Right hindlimb (tissue), 1 donor: ENCODE measurements at places on chromosomes 2 and 18.

DNA sequence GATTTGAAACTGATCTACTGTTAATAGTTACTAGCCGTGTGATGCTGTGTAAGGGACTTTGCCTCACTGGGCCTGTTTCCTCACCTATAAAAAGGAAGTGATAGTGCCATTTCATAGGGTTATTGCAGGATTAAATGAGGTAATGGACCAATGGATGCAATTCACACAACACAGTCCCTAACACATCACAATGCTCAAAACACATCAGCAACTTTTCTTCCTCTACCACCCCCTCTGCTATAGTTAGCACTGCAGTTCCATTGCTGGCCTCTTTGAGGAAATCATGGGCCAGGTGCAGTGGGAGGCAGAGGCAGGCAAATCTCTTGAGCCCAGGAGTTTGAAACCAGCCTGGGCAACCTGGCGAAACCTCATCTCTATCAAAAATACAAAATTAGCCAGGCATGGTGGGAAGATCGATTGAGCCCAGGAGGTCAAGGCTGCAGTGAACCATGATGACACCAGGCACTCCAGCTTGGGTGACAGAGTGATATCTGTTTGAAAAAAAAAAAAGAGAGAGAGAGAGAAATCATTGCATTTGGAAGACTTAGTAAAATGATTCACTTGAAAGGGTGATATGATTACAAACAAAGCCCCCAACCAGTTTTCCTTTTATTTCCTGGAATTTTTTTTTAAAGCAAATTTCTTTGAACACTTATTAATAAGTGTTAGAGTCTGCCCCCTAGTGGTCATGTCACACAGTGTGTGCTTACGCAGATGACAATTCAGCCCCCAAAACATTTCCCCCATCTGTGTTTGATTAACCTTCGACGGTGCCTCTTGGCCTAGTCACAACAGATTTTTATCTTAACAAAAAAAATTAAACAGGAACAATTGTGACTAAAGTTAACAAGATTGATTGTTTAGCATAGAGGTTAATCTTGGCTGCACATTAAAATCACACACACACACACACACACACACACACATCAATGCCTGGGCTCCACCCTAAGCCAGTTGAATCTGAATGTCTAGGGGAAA, 88.6 kb upstream of the BCL11A start:
- DNase-seq = no peak

GRCh38 chr2:109256921-109257320, 127.9 kb downstream of the SH3RF3 start:
- DNase-seq = no peak

DNA sequence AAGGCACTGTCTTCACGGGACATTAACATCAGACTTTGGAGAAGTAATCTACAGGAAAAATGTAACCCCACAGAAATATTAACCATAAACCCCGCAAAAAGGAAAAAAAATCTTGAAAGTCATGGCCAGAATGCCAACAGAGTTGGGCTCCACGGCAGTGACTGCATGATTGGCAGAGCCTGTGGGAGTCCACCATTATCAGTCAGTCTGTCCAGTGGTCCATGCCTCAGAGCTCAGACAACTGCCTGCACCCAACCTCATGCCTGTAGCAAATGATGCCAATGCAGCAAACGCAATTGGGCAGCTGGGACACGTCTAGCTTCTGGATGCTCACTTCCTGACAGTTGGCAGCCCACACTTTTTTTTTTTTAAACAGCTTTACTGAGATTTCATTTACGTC, 5.1 kb upstream of the PPIG start:
- DNase-seq = no peak

DNA sequence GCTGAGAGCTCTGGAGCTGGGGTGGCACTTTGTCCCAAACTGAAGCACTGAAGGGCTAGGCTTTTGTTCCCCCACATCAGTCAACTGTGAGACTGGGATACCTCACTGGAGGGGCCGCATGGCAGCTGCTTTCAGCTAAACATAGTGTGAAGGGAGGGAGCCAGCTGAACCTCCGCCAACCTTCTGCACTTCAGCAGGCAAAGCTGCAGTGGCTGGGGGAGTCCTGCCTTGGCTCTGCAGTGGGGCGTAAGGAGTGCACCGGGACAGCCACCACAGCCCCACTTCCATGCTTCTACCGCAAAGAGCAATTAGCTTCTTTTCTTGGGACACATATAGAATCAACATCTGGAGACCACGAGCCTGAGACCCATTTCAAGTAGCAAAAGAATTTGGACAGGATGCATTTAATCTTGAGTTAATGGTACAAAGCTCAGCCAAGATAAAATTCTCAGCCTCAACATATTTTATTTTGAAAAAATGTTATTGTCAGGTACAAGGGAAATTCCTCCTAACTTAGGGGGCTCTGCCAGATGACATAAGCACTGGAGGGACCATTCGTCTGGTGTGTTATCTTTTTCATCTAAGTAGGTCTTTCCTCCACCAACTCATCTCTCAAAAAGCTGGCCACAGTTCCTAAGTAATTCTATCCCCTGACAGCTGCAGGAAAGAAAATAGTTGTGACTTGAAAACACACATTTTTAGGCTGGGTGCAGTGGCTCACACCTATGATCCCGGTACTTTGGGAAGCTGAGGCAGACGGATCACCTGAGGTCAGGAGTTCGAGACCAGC, 25.6 kb upstream of the MYCN start:
- peak; percentile 86 for DNase-seq

- peak; percentile 60 for DNase-seq
Measured at GRCh38 chr2:127197475-127198385, 22.4 kb downstream of the CYP27C1 start.

- no peak for DNase-seq
Measured at GRCh38 chr2:158276619-158277471, 175.2 kb downstream of the UPP2 start.

- DNase-seq = no peak
Measured at GRCh38 chr18:76162886-76163285, 332.2 kb downstream of the ZNF516 start.

DNA sequence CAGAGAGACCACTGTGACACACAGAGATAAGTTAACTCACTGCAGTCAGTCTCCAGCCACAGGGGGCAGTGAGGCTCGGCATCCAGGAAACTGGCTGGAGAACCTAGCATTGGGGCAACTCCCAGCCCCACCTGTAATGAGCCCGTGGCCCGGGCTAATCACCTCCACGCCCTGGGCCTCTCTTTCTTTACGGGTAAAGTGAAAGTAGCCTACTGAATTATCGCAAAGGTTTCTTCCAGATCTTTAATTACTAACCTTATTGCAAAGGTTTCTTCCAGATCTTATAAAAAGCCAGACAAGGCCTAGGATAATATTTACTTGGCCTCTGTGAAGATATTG, 45.7 kb upstream of the ACAA2 start:
- no peak for DNase-seq

- DNase-seq = no peak
Measured at GRCh38 chr2:187544371-187545080, 9.7 kb downstream of the TFPI start.

- no peak for DNase-seq
Measured at GRCh38 chr2:135800513-135801460, 36.2 kb downstream of the LCT start.

DNA sequence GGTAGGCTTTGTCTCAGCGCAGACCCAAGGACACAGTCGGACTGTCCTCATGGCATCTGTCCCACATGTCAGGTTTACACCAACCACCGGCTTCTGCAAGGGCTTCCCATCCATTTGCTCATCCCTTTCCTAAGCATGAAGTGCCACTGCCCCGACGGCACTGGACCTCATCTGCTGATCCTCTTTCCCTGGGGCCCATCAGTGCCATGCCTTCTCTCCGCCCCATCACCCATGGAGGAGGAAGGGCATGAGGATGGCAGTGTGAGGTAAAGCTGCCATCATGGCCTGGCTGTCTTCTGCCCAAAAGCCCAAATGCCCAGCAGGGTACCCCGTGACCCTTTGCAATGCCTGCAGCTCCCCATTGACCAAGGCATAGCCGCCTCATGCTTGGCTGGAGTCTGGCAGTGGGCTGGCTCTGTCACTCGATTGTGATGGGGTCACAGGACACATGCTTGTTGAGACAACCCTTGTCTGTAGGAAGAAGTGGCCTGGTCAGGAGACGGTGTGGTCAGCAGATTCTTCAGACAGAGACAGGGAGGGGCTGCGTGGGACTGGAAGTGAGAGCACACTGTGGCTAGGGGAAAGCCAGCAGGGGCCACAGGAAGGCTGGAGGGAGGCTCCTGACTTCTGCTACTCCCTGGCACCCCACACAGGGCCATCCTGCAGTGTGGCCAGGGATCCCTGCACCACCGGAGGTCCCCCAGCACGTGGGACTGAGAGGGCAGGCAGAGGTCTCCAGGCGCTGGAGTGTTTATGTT, 493.7 kb upstream of the HS6ST1 start:
- no peak for DNase-seq

GRCh38 chr2:158024288-158024898, 77.3 kb upstream of the UPP2 start:
- DNase-seq = peak; percentile 52

- DNase-seq = peak; percentile 73
Measured at GRCh38 chr2:73175663-73176204, 26.6 kb upstream of the NOTO start.

GRCh38 chr2:1132328-1132969, 181.8 kb downstream of the SNTG2 start:
- no peak for DNase-seq
